Tibial nerve (tissue), 4 donors: ENCODE measurements at places on chromosomes 12 and 14. TPM values are rescaled to one million over a fixed set of nuclear protein-coding genes. Genes with fewer than 3 reads are reported as not detected.
A peak's percentile ranks its signal among the peaks of the same experiment; 100 is the strongest.

DNA sequence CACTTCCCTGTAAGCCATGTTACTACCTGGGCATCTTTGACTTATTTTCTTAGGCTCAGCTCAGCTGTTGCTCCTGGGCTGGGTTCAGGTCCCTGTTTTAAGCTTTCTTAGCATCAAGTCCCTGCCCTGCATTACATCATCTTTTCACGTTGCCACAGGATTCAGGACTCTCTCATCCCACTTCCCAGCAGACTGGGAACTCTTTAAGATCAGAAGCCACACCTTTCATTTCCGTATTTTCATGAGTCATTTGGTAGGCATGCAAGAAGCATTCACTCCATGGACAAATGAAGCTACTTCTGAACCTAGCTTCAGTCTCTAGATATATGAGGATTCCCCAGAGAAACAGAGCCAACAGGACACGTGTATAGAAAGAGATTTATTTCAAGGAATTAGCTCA, 726.8 kb downstream of the VRK1 start:
- no peaks in the 10 kb centered on the region for H3K4me1 ChIP-seq
- H3K4me3 ChIP-seq, result no peak overlapping the region
- H3K36me3 ChIP-seq, result no peaks in the 10 kb centered on the region
- no peaks in the 10 kb centered on the region for H3K27me3 ChIP-seq

LTBP2 gene
- 67.1 TPM for total RNA-seq

CMKLR1 gene
- total RNA-seq, result 22.3 TPM

- H3K36me3 ChIP-seq, result no peaks in the 10 kb centered on the region
- no peak overlapping the region for H3K4me3 ChIP-seq
- H3K27me3 ChIP-seq, result no peaks in the 10 kb centered on the region
Observed at GRCh38 chr14:92473261-92473968, 40.2 kb upstream of the RIN3 start.

GRCh38 chr14:80926397-80927082, 15.0 kb downstream of the CEP128 start:
- H3K4me3 ChIP-seq, result no peak overlapping the region
- H3K36me3 ChIP-seq, result no peaks in the 10 kb centered on the region
- no peaks in the 10 kb centered on the region for H3K4me1 ChIP-seq
- H3K27me3 ChIP-seq, result no peaks in the 10 kb centered on the region
- no peak for DNase-seq

SCFD1 gene
- 82.5 TPM for total RNA-seq

- H3K27ac ChIP-seq, result no peak overlapping the region
- no peak for DNase-seq
- no peaks in the 10 kb centered on the region for H3K4me1 ChIP-seq
- no peak overlapping the region for H3K4me3 ChIP-seq
- H3K27me3 ChIP-seq, result no peaks in the 10 kb centered on the region
- no peaks in the 10 kb centered on the region for H3K36me3 ChIP-seq
Observed at GRCh38 chr14:35438910-35439713, 34.6 kb upstream of the NFKBIA start.

- H3K4me3 ChIP-seq, result no peak overlapping the region
- no peak overlapping the region for H3K27ac ChIP-seq
- H3K4me1 ChIP-seq, result peaks cover 72% of the 10 kb centered on the region
- no peak for DNase-seq
- peaks cover 2% of the 10 kb centered on the region for H3K36me3 ChIP-seq
Observed at GRCh38 chr14:104750056-104750752, 2.7 kb upstream of the SIVA1 start.

GRCh38 chr14:91501951-91502930, 7.9 kb downstream of the PPP4R3A start:
- H3K4me1 ChIP-seq, result peaks cover 3% of the 10 kb centered on the region
- H3K27ac ChIP-seq, result no peak overlapping the region

DNA sequence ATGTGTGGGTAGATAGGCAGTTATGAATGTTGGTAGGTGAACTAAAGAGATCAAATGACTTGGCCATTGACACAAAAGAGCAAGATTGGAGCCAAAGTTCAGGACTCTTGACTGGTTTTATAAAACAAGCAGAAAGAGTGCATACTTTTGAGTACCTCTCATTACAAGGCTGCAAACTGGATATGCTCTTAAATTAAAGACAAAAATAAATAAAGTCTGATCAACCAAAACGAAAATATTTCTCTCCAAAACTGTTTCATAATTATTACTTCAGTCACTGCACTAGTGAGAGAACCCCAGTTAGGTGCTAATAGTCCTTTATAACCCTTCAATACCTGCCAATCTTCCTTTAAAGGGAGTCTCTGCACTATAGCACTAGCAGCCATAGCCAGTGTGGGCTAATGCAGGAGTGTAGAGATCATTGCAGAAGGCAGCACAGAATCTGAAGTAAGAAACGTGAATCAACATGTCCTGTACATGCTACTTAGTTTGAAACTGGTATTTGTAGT, 147.1 kb downstream of the FOXA1 start:
- H3K36me3 ChIP-seq, result peaks cover 4% of the 10 kb centered on the region
- no peaks in the 10 kb centered on the region for H3K27me3 ChIP-seq
- no peak overlapping the region for H3K4me3 ChIP-seq

DNA sequence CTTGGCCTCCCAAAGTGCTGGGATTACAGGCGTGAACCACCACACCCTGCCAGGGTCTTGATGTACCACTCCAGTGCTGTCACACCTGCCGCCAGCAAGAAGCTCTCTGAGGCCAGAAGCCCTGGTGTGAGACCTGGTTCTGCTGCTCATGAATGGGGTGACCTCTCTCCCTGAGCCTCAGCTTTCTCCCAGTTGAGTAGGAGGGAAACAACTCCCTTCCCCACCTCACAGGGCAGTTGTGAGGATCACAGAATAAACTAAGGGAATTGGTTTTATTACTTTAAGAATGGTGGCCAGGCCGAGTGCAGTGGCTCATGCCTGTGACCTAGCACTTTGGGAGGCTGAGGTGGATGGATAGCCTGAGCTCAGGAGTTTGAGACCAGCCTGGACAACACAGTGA, 5.8 kb upstream of the CD63 start:
- no peak for DNase-seq
- H3K4me1 ChIP-seq, result peaks cover 35% of the 10 kb centered on the region
- H3K4me3 ChIP-seq, result no peak overlapping the region
- H3K36me3 ChIP-seq, result no peaks in the 10 kb centered on the region
- H3K27me3 ChIP-seq, result no peaks in the 10 kb centered on the region
- H3K27ac ChIP-seq, result no peak overlapping the region

DNA sequence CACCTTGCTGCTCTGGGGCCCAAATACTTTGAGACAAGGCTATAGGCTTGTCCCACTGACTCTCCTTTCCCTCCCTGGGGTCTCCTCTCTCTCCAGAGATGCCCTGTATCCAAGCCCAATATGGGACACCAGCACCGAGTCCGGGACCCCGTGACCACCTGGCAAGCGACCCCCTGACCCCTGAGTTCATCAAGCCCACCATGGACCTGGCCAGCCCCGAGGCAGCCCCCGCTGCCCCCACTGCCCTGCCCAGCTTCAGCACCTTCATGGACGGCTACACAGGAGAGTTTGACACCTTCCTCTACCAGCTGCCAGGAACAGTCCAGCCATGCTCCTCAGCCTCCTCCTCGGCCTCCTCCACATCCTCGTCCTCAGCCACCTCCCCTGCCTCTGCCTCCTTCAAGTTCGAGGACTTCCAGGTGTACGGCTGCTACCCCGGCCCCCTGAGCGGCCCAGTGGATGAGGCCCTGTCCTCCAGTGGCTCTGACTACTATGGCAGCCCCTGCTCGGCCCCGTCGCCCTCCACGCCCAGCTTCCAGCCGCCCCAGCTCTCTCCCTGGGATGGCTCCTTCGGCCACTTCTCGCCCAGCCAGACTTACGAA, 3.1 kb downstream of the NR4A1 start:
- H3K4me3 ChIP-seq, result peak overlapping the region; percentile 53
- peaks cover 2% of the 10 kb centered on the region for H3K36me3 ChIP-seq
- H3K4me1 ChIP-seq, result peaks cover 34% of the 10 kb centered on the region
- no peak for DNase-seq
- peak overlapping the region; percentile 99 for H3K27ac ChIP-seq
- H3K27me3 ChIP-seq, result no peaks in the 10 kb centered on the region

RFX4 gene
- total RNA-seq, result not detected

GRCh38 chr14:73796893-73797542, 54.6 kb upstream of the PTGR2 start:
- H3K4me3 ChIP-seq, result no peak overlapping the region
- H3K4me1 ChIP-seq, result no peaks in the 10 kb centered on the region
- peaks cover 13% of the 10 kb centered on the region for H3K36me3 ChIP-seq
- peak overlapping the region; percentile 19 for H3K27ac ChIP-seq

- H3K27me3 ChIP-seq, result no peaks in the 10 kb centered on the region
- no peaks in the 10 kb centered on the region for H3K36me3 ChIP-seq
- no peak overlapping the region for H3K27ac ChIP-seq
- no peak for DNase-seq
- H3K4me1 ChIP-seq, result peaks cover 9% of the 10 kb centered on the region
- no peak overlapping the region for H3K4me3 ChIP-seq
Observed at GRCh38 chr14:90518941-90519256, 122.1 kb downstream of the CALM1 start.

CDCA3 gene
- total RNA-seq, result 0.39 TPM

- no peaks in the 10 kb centered on the region for H3K4me1 ChIP-seq
- H3K4me3 ChIP-seq, result no peak overlapping the region
- H3K27ac ChIP-seq, result no peak overlapping the region
- no peak for DNase-seq
- H3K36me3 ChIP-seq, result no peaks in the 10 kb centered on the region
Observed at GRCh38 chr12:5013266-5013730, 30.4 kb upstream of the KCNA5 start.

- H3K27ac ChIP-seq, result no peak overlapping the region
- no peaks in the 10 kb centered on the region for H3K27me3 ChIP-seq
- no peak for DNase-seq
- no peaks in the 10 kb centered on the region for H3K4me1 ChIP-seq
Observed at GRCh38 chr12:68180792-68181744, 21.5 kb upstream of the IFNG start.

DNA sequence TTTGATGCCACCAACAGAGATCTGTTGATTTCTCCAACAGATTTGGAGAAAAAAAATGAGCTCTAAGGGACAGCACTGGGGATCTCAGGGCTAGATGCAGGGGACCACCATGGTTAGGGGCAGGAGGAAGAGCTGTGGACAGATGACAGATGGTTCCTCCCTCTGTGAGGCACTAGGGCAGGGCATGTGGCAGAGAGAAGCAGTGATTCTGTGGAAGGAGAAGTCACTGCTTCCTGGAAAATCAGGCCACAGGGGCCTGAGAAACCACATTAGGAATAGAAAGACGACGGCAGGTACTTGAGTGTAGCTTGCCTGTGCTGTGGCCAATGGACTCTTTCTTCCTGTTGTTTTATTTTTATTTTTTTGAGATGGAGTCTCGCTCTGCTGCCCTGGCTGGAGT, 24.9 kb upstream of the TMED2 start:
- H3K36me3 ChIP-seq, result no peaks in the 10 kb centered on the region
- no peaks in the 10 kb centered on the region for H3K27me3 ChIP-seq
- no peaks in the 10 kb centered on the region for H3K4me1 ChIP-seq
- DNase-seq, result no peak

DNA sequence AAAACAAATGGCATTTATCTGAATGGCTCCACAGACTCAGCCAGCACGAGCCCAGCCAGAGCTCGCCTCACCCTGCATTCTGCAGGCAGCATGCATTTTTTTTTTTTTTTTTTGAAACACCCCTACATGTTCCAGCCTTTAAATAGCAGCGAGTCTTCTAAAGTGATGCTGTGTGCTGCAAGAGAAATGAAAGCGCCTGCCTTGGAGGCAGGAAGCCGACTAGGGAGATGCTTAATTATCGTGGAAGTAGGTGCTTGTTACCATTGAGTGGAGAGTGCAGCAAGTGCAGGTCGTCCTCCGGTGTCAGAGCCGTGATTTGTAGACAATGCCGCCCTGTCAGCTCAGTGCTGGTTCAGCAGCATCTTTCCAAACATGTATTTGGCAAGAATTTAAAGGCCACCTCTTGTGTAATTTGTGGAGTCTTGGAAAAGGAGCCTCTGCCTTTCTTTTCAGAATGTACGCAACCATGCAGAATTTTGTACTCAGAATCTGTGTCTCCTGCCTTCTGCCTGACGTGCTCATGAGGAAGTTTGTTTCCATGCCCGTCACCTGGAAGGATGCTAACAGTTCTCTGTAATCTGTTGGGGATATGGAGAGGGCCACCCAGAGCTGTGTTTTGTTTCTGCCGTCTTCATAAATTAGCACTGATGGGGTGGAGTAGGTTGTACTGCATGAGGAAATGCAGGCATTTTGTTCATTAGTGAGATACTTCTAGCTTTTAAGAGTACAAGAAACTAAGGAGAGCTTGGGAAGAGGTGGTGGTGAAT, 345.9 kb upstream of the RGS6 start:
- peak overlapping the region; percentile 23 for H3K27ac ChIP-seq
- no peak for DNase-seq
- no peaks in the 10 kb centered on the region for H3K36me3 ChIP-seq
- no peaks in the 10 kb centered on the region for H3K4me1 ChIP-seq

- H3K27me3 ChIP-seq, result no peaks in the 10 kb centered on the region
- no peak overlapping the region for H3K27ac ChIP-seq
- DNase-seq, result no peak
Observed at GRCh38 chr12:122956035-122956434, 10.2 kb downstream of the ABCB9 start.

CLEC4E gene
- total RNA-seq, result 9.2 TPM

C12orf60 gene
- 0.20 TPM for total RNA-seq

B3GNT4 gene
- total RNA-seq, result 0.30 TPM

DNA sequence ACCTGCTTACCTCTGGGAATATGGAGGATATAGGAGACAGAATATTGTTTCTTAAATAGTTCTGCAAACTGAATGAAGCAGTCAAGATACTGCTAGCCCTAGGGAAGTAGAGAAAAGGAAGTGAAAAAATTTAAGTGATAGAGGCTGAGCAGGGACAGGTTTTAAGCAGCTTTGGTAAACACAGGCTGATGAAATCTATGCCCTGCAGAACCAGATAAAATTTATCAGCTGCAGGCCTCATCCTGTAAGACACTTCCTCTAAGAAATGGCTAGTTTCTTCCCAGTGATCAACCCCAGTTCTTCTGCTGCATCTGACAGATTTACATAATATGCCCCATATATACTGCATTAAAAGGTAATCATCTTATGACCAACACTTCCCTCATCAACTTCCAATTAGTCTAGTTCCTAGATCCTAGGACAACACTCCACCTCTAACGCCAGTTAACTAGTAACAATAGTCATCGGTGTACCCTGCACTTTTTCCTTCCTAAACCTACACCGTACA, 1.3 kb upstream of the ESYT1 start:
- H3K27me3 ChIP-seq, result no peaks in the 10 kb centered on the region
- peaks cover 6% of the 10 kb centered on the region for H3K36me3 ChIP-seq
- peak overlapping the region; percentile 93 for H3K27ac ChIP-seq
- peaks cover 16% of the 10 kb centered on the region for H3K4me1 ChIP-seq

DNA sequence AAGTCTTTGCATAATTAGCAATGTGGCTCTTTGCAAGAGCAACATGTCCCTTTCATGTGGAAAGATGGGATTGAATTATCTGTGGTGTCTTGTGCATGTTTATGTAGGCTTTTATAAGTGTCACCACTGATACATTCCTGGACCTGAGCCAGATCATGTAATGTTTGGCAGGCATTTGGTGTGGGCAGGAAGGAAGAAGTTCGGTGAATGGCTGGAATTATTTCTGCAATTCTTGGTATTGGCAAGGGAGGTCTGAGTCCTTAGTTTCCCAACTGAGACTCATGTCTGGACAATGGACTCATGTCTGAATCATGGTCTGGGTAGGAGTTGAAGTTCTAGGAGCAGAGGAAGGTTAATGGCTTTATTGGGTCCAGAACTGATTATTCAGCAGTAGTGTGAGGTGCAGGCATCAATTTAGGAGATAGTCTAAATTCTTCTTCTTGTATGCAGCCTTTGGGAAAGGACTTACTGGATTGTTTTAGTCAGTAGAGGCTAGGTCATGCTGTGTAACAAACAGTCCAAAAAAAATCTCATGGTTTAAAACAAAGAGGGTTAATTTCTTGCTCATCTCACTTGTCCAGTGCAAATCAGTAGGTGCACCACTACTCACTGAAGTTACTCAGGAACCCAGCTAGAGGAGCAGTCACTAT, 186.5 kb upstream of the LHX5 start:
- no peak overlapping the region for H3K4me3 ChIP-seq
- H3K27ac ChIP-seq, result no peak overlapping the region
- H3K4me1 ChIP-seq, result no peaks in the 10 kb centered on the region
- no peaks in the 10 kb centered on the region for H3K36me3 ChIP-seq
- H3K27me3 ChIP-seq, result no peaks in the 10 kb centered on the region
